ENCODE measurements at places on chromosomes 5 and 9. TPM values are rescaled to one million over a fixed set of nuclear protein-coding genes. Genes with fewer than 3 reads are reported as not detected.

GRCh38 chr5:107499237-107499636 is 171.5 kb downstream of the EFNA5 start:
- no peak overlapping the region for H3K4me3 ChIP-seq
- peaks cover 8% of the 10 kb centered on the region for H3K27me3 ChIP-seq
- no peak overlapping the region for H3K27ac ChIP-seq
- H3K36me3 ChIP-seq: peaks cover 8% of the 10 kb centered on the region
- no peak for DNase-seq

DNA sequence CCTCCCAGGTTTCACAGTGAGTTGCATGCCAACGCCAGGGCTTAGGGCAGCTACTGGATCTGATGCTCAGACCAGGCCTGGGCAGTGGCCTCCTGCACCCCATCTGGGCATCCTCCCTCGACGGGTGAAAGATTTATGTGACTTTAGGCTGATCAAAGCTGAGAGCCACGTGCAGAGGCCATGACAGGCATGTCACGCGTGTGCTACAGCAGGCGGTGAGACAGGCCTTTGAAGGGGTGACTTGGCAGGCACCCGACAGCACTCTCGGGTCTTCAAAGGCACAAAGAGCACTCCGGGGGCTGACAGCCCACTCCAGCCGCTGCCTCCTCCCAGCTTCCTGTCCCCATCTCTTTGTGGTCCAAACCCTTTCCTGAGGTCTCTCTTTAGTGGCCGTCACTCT is 66.2 kb downstream of the NTNG2 start:
- no peaks in the 10 kb centered on the region for H3K4me1 ChIP-seq
- H3K36me3 ChIP-seq: no peaks in the 10 kb centered on the region
- DNase-seq: no peak

GRCh38 chr5:138875552-138875875 is 379 bp upstream of the LRRTM2 start:
- no peaks in the 10 kb centered on the region for H3K36me3 ChIP-seq
- H3K27me3 ChIP-seq: peaks cover 15% of the 10 kb centered on the region
- H3K27ac ChIP-seq: no peak overlapping the region
- H3K4me1 ChIP-seq: peaks cover 14% of the 10 kb centered on the region
- DNase-seq: no peak

- no peaks in the 10 kb centered on the region for H3K4me1 ChIP-seq
- DNase-seq: no peak
- H3K27me3 ChIP-seq: no peaks in the 10 kb centered on the region
These were observed 559.0 kb upstream of the FTMT start for GRCh38 chr5:121292664-121293063.

DNA sequence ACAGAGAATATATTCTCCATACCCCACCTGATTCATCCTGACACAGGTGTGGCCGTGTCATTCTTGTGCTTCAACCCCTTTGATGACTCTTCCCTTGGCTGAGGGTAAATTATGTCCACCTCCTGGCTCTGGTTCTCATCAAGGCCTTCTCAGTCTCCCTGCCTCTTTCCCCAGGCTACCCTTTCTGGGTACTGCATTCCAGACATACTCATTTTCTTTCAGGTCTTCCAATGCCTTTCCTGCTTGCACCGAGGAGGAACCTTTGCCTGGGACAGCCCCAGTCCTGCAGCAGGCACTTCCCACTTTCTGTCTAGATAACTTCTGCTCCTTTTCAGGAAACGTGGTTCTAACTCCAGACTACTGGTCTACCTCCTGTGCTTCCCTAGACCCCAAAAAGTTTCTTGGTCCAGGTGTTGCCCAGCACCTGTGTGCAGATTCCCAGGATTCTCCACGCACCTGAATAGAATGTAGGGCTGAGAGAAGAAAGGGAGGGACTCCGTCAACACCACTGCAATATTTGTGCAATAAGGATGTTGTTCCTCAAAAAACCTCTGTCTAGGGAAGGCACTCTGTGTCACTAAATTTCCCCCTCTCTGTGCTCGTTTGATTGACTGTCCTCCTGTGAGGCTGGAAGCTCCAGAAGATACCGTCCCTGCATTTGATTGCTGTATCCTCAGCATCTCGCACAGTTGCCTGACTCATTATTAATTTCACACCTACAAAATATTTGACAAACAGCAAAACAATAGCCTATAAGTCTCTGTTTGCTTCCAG is 255.4 kb upstream of the NFIL3 start:
- no peak for DNase-seq
- H3K4me1 ChIP-seq: peaks cover 6% of the 10 kb centered on the region
- H3K4me3 ChIP-seq: no peak overlapping the region

DNA sequence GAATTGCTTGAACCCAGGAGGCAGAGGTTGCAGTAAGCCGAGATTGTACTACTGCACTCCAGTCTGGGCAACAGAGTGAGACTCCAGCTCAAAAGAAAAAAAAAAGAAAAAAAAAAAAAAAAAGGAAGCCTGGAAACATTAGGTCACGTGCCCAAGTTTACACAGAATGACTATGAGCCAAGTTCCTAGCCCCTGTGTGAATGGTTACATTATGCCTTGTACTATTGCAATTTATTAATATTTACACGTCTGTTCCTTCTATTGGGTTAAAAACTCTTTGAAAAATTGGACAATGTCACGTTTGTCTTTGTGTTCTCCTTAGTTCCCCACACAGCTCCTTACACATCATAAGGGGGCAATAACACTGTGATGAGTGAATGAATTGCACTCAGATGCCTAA is 33.5 kb upstream of the SLC28A3 start:
- no peaks in the 10 kb centered on the region for H3K4me1 ChIP-seq
- no peak overlapping the region for H3K4me3 ChIP-seq
- DNase-seq: no peak
- H3K27ac ChIP-seq: no peak overlapping the region

GRCh38 chr5:73638344-73639095 is 12.5 kb downstream of the ARHGEF28 start:
- H3K36me3 ChIP-seq: no peaks in the 10 kb centered on the region
- peaks cover 40% of the 10 kb centered on the region for H3K27me3 ChIP-seq
- H3K4me3 ChIP-seq: no peak overlapping the region
- H3K4me1 ChIP-seq: no peaks in the 10 kb centered on the region
- no peak overlapping the region for H3K27ac ChIP-seq

GRCh38 chr9:93112864-93113389 is 16.9 kb downstream of the CARD19 start:
- peaks cover 29% of the 10 kb centered on the region for H3K36me3 ChIP-seq
- no peak overlapping the region for H3K4me3 ChIP-seq
- H3K4me1 ChIP-seq: peaks cover 19% of the 10 kb centered on the region
- no peak for DNase-seq

- H3K27me3 ChIP-seq: no peaks in the 10 kb centered on the region
- no peak overlapping the region for H3K4me3 ChIP-seq
- no peak for DNase-seq
- peaks cover 8% of the 10 kb centered on the region for H3K4me1 ChIP-seq
- no peak overlapping the region for H3K27ac ChIP-seq
- peaks cover 89% of the 10 kb centered on the region for H3K36me3 ChIP-seq
These were observed 16.2 kb downstream of the GPX3 start for GRCh38 chr5:151036556-151036955.

DNA sequence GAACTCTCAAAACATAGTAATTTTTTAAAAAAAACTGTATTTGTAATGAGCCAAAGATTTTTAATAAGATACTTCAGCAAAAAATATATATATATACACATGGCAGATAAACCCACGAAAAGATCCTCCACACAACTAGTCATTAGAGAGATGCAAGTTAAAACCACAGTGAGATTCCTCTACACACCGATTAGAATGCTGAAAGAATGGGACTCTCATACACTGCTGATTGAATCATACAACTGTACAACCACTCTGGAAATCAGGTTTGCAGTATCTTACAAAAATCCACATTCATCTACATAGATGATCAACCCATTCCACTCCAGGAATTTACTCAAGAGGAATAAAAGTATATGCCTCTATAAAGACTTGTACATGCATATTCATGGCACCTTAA is 43.7 kb downstream of the RASEF start:
- no peaks in the 10 kb centered on the region for H3K27me3 ChIP-seq
- no peak overlapping the region for H3K27ac ChIP-seq
- H3K4me3 ChIP-seq: no peak overlapping the region
- H3K4me1 ChIP-seq: no peaks in the 10 kb centered on the region

GRCh38 chr9:129336601-129337331 is 158.7 kb upstream of the IER5L start:
- peaks cover 12% of the 10 kb centered on the region for H3K4me1 ChIP-seq
- peak overlapping the region; percentile 40 for H3K4me3 ChIP-seq
- DNase-seq: no peak
- H3K27me3 ChIP-seq: peaks cover 6% of the 10 kb centered on the region
- H3K27ac ChIP-seq: no peak overlapping the region

DNA sequence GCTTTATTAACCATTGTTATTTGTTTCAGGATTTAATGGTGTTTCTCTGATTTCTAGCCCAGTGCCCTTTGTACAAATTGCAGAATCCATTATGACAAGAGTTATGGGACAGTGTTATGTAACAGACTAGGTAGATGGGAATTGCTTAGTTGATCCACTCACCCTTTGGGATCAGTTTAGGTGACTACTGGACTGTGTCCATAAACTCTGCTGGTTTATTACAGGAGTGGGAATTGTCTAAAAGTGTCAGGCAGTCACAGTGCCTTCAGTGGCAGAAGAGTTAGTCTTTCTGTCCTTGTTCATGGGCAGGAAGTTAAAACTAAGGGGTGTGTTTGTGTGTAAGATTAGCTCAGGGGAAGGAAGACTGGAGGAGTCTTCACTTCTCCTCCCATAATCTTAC is 29.3 kb downstream of the RCL1 start:
- no peak overlapping the region for H3K27ac ChIP-seq
- H3K36me3 ChIP-seq: peaks cover 11% of the 10 kb centered on the region
- H3K27me3 ChIP-seq: no peaks in the 10 kb centered on the region
- no peak for DNase-seq

GRCh38 chr5:9428272-9428671 is 117.6 kb downstream of the SEMA5A start:
- DNase-seq: no peak
- no peak overlapping the region for H3K4me3 ChIP-seq
- no peaks in the 10 kb centered on the region for H3K36me3 ChIP-seq
- no peaks in the 10 kb centered on the region for H3K27me3 ChIP-seq

GRCh38 chr5:72555871-72556270 is 48.7 kb upstream of the ZNF366 start:
- no peak overlapping the region for H3K4me3 ChIP-seq
- no peak for DNase-seq
- H3K36me3 ChIP-seq: no peaks in the 10 kb centered on the region
- peaks cover 36% of the 10 kb centered on the region for H3K27me3 ChIP-seq

GRCh38 chr5:142717582-142718215 is 31.8 kb upstream of the FGF1 start:
- no peak overlapping the region for H3K27ac ChIP-seq
- peaks cover 6% of the 10 kb centered on the region for H3K4me1 ChIP-seq
- no peak for DNase-seq
- peaks cover 16% of the 10 kb centered on the region for H3K27me3 ChIP-seq

GRCh38 chr5:179819296-179820126 is 1.2 kb upstream of the SQSTM1 start:
- H3K4me3 ChIP-seq: peak overlapping the region; percentile 69
- peaks cover 34% of the 10 kb centered on the region for H3K36me3 ChIP-seq
- H3K27ac ChIP-seq: peak overlapping the region; percentile 87
- H3K4me1 ChIP-seq: peaks cover 30% of the 10 kb centered on the region

GRCh38 chr5:1052641-1053390 is 44.2 kb downstream of the NKD2 start:
- no peak overlapping the region for H3K4me3 ChIP-seq
- no peak overlapping the region for H3K27ac ChIP-seq
- peaks cover 21% of the 10 kb centered on the region for H3K36me3 ChIP-seq
- no peaks in the 10 kb centered on the region for H3K4me1 ChIP-seq

- H3K4me1 ChIP-seq: no peaks in the 10 kb centered on the region
- H3K27ac ChIP-seq: no peak overlapping the region
- H3K36me3 ChIP-seq: no peaks in the 10 kb centered on the region
- H3K27me3 ChIP-seq: no peaks in the 10 kb centered on the region
- H3K4me3 ChIP-seq: no peak overlapping the region
- no peak for DNase-seq
These were observed 45.0 kb downstream of the MED10 start for GRCh38 chr5:6333182-6333905.

DNA sequence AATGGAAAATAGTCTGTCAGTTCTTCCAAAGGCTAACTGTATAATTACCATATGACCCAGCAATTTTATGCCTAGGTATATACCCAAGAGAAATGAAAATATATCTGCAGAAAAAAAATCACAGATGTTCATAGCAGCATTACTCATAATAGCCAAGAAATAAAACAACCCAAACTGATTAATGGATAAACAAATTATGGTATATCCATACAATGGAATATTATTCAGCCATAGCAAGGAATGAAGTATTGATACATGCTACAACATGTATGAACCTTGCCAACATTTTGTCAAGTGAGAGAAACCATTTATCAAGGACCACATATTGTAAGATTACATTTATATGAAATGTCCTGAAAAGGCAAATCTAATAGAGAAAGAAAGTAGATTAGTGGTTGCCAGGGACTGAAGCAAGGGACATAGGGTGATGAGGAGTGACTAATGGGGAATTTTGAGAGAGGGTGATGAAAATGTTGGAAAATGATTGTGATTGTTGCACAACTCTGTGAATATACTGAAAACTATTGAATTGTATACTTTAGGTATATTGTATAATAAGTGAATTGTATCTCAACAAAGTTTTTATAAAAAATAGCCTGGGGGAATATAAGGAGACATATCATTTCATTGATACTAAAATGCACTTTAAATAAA is 114.4 kb downstream of the PBX3 start:
- H3K4me3 ChIP-seq: no peak overlapping the region
- no peak for DNase-seq
- H3K27ac ChIP-seq: no peak overlapping the region

- no peaks in the 10 kb centered on the region for H3K27me3 ChIP-seq
These were observed 48.4 kb upstream of the GNE start for GRCh38 chr9:36306471-36307306.

DNA sequence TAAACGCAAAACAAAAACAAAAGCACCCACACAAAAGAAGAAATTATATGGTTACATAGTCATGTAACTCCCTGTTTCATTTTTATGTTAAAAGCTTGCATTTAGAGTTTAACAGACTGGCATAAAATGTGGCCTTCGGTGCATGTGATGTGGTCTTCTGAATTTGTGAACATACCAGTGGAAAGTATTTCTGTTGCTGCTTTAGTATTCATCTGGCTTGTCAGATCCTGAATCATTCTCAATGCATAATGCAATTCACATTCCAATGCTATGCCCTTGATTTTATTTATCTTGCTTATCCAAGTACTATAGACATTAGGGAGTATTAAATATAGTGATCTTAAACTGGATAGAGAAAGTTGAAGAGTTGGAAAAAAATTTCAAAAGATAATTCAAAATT is 740.2 kb upstream of the ZNF608 start:
- no peak overlapping the region for H3K4me3 ChIP-seq
- no peaks in the 10 kb centered on the region for H3K4me1 ChIP-seq
- H3K27me3 ChIP-seq: no peaks in the 10 kb centered on the region

CYLC2 gene
- total RNA-seq: not detected

PHYKPL gene
- total RNA-seq: 87.4 TPM

ROPN1L gene
- total RNA-seq: 0.55 TPM

DPYSL3 gene
- total RNA-seq: 0.48 TPM

HTR1A gene
- not detected for total RNA-seq

CAPSL gene
- 1.2 TPM for total RNA-seq

NRG2 gene
- total RNA-seq: not detected

DMRTA1 gene
- total RNA-seq: not detected

INSL6 gene
- total RNA-seq: not detected

SLC36A1 gene
- 6.2 TPM for total RNA-seq
